Keratinocyte (primary cell): ENCODE measurements at places on chromosomes 7 and 10. TPM values are rescaled to one million over a fixed set of nuclear protein-coding genes. Genes with fewer than 3 reads are reported as not detected.

Gene PDZD7
- 0.31 to 0.54 TPM (median 0.54 TPM) in 3 replicates for polyA plus RNA-seq

Gene LIPJ
- polyA plus RNA-seq: 0.03 to 0.08 TPM in 2 of 3 replicates, not detected in the other

Gene WNT2
- not detected in 3 replicates for polyA plus RNA-seq

Gene DPYSL4
- polyA plus RNA-seq: 7.4 to 10.0 TPM (median 8.6 TPM) in 3 replicates
